ENCODE measurements at places on chromosomes 4 and X.

DNA sequence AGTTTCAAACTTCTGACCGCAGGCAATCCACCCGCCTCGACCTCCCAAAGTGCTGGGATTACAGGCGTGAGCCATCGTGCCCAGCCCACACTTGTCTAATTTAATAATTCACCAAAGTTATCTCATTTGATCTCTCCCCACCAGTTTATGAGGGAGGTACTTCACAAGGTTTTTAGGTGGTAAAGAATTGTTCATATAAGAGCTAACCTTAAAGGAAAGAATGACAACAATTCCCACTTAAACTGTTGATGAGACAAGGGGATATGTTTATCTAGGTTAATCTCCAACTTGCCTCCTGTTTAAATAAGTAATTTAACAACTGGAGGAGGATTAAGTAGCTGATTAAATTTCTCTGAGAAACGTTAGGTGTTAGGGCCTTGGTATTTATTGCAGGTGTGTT is 117.6 kb upstream of the CBLL2 start:
- no peak for DNase-seq

- DNase-seq: no peak
Observed at GRCh38 chrX:129793604-129794191, 13.9 kb downstream of the SASH3 start.

GRCh38 chrX:153763298-153763932 is 634 bp upstream of the PLXNB3 start:
- no peak for DNase-seq

- DNase-seq: no peak
Observed at GRCh38 chr4:94523617-94524016, 71.9 kb downstream of the PDLIM5 start.

DNA sequence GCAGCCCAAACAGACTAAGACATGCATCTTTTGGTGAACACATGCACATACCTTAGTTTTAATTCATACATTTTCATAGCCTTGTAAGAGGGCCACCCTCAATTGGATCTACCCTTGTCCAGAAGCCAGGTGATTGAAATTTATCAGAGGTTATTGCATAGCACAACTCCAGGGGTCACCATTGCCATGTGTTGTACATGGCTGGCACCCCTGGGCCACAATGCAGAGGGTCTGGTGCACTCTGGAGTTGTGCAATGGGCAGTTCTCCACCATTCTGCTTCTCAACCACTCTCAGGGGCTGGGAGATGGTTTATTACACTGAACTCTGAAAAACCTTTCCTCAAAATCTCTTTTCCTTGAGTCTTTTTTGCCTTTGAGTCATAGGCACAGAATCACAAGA is 184.4 kb upstream of the CXorf66 start:
- no peak for DNase-seq

DNA sequence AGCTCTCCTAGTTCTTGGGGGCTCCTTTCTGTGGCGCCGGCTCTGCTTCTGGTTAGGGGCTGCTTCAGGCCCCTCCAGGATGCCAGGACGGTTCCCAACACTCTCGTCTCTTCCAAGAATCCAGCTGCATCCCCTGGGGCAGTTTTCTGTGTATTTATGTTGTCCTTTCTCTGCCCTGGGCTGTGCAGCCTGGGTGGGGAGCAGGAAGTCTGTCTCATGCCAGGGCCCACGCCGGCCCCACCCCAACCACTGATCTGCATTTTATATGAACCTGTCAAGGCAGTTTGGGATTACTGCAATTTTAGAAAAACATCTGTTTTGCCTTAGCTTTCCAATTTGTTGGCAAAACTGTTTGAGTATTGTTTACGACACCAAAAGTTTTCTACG is 14.6 kb downstream of the CTBP1 start:
- DNase-seq: no peak

GRCh38 chrX:69162361-69162865 is 2.8 kb downstream of the PJA1 start:
- no peak for DNase-seq

DNA sequence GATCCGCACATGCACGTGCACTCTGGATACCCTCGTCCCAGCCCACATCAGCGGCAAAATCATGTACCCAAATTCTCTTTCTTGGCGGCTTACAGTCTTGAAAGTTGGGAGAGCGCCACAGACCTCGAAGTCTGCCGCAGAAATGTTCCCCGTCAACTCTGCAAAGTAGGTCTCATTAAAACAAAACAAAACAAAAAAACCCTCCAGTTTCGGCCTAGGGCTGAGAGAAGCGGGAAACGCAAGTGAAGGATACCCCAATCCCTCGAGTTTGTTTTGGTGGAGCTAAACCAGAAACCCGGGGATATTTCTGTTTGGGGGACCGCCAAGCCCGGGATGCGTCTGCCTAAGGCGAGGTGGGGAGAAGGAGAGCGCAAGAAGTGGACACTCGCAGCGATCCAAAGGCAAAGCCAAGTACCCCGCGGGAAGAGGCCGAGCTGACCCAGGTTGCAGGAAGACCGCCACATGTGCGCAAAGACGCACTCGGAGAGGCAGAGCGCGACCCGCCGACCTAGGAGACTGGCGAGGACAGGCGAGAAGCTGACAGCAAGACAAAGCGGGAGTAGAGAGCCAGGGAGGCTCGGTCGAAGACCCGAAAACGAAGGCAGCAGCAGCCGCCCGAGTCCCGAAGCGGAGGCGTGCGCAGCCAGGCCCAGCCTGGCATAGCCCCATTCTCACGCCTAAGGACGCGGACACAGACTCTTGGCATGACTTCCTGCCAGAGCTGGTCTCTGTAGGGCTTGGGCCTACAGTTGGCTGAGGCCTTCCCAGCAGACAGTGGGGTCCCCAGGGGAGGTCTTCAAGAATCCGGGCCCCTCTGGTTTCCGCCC is 49.6 kb upstream of the BCOR start:
- no peak for DNase-seq

DNA sequence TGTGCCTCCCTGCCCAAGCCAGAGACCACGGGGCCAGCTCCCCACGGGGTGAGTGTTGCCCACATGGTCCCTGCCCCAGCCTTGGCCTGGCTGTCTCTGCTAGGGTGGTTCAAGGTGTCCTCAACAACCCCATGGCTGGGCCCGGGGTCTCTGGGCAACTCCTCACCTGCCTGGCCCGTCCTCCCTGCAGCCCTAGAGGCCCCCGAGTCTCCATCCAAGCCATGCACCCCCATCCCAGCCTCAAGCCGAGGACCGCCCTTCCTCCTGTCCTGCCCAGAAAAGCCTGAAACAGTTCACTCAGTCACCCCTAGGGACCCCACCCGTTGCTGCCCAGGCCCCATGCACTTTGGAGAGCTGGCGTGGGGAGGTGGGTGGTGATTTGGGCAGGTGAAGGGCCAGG is 120.9 kb downstream of the FAM53A start:
- DNase-seq: no peak

Data from T1000 (cell line).